ENCODE measurements at places on chromosomes 3 and 15.

DNA sequence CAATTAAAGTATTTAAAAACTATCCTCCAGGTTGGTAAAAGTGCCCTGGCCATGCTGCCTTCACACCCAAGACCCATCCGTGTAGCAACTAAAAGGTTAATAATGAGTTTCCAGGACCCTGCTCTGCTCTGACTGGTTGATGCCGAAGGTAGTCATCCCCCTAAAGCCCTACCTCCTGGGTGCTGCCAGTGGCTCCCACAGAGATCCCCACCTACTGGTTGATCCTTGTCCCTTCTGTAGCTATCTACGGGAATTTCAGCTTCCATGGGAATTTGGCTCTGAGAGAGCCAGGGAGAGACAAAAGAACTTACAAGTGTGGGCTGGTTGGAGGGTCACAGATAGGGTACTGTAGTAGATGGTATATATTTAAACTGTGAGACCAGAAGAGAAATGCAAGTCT, 110.6 kb upstream of the NANOGP8 start:
- DNase-seq = no peak

DNA sequence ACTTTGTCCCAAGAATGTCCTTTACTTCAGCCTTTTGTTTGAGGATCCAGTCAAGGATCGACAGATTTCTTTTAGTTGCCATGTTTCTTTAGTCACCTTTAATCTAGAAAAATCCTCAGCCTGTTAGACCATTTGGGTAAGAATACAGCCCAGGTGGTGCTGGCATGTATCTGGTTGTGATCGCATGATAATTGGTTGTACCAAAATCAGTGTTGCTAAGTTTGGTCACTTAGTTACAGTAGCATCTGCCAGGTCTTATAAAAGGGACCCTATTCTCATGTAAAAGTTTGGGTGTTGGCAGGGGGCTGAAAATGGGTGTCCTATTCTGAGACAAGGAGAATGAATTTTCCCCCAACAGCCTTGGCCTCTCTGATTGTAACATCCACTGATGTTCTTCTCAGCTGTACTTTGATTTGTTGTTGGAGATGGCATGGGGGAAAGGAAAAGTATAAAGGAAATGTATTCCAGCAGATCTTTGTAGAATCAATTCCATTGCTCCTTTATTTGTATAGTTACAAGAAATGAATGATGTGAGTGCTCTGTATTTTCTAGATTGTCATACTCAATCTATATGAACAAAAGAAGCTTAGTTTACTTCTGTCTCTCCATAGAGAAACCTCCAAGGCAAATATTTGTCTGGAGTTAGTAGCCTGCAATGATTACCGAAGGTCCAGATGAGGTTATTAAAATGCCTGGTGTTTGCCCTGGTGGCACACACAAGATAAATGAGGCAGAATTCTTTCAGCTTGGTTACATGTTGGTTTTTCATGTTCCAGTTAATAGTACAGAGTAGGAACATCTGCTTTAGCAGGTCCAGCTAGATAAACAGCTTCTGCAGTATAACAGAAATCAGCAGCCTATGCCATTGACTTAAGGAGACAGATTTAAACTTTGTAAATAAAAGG, 65.7 kb downstream of the CMTM8 start:
- DNase-seq = no peak

- no peak for DNase-seq
Measured at GRCh38 chr15:92095693-92096092, 242.2 kb downstream of the SLCO3A1 start.

- DNase-seq = no peak
Measured at GRCh38 chr3:15092686-15093085, 6.3 kb downstream of the RBSN start.

DNA sequence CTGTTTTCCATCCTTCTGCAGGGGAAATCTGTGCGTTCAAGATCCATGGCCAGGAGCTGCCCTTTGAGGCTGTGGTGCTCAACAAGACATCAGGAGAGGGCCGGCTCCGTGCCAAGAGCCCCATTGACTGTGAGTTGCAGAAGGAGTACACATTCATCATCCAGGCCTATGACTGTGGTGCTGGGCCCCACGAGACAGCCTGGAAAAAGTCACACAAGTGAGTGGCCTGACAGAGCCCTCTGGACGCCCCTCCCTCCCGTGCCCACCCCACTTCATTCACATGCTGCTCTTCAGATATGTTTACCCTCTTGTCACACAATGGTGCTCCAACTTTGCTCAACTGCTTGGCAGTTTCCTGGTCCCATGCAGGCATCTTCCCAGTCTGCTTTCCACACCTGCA, 274.3 kb upstream of the TRIM42 start:
- DNase-seq = no peak

- DNase-seq = no peak
Measured at GRCh38 chr3:100641471-100642032, 32.2 kb downstream of the ADGRG7 start.

DNA sequence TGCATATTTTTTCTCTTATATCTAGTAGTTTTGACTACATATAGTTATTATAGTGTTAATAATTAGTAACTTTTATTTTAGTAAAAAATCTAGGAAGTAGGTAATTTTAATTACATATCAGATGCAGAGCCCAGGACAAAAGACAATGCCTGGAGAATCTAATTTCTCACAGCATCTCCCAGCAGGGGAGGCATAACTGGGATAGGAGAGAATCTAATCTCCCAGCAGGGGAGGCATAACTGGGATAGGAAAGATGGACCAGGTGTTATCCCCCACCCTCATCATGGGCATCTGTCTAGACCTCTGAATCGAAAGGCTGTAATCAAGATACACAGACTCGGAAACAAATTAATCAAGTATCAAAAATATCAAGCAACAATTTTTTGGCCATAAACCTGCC, 58.2 kb downstream of the OSTN start:
- no peak for DNase-seq

GRCh38 chr3:11300970-11301369, 28.8 kb downstream of the ATG7 start:
- no peak for DNase-seq

Measured in AG08395 (cell line).